ENCODE measurements at places on chromosomes 12 and 14.

DNA sequence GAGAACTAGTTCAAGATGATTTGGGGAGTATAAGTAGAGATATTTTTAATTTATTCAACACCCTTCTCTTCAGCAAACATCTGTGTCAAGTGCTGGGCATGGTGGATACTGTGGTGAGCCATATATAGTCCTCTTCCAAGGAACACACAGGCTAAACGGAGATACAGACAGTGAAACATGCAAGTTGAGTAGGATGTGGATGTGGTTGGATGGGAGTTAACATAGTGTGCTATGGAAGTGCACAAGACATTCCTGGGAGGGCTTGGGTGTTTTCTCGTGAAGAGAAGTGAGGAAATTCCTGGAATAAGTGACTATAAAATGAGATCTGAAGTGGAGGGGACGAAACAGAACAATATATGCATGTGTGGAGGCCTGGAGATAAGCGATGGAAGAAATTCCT, 181.1 kb upstream of the NPAS3 start:
- no peak for DNase-seq

DNA sequence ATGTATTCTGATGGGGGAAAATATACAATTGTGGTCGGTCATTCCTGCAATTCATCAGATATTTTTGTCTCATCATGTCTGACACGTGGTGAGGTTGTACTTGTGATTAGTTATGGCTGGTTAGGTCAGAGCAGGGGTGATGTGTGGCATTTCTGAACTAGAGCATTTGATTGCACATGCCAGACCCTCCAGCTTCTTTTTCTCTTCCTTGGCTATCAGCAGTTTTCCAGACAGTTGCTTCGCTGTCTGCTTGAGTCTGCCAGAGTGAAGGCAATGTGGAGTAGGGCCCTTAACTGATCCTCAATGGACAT, 25.9 kb downstream of the TMEM117 start:
- DNase-seq, result no peak

DNA sequence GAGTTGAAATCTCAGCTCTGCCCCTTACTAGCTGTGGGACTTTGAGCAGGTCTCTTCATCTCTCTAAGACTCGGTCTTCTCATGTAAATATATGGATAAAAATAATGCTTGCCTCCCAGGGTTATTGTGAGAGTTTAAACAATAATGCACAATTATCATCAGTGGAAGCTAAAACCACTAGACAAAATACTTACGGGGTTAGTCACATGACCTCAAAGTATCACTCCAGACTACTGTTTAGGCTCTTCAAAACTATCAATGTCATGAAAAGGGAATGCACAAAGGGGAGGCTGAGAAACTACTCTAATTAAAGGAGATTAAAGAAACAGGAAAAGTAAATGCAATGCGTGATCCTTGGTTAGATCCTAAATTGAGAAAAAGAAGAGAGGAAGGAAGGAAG, 24.5 kb upstream of the TSPAN11 start:
- DNase-seq, result peak; percentile 67

DNA sequence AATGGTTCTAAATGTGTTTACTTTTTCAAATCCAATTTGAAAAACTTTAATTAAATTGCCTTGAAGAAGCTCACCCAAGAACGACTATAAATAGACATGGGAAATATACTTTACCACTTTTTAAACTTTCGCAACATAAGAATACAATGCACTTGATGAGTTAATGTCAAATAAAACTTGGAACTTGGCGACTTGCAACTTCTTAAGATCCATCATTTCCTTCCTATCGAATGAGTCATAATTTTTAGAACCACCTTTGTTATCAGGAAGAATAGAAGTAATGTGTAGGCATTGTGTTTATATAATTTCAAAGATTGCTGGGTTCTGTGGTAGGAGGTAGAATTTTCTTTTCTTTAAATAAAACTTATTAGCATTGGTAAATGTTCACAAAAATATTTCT, 1417.4 kb upstream of the FLRT2 start:
- no peak for DNase-seq

DNA sequence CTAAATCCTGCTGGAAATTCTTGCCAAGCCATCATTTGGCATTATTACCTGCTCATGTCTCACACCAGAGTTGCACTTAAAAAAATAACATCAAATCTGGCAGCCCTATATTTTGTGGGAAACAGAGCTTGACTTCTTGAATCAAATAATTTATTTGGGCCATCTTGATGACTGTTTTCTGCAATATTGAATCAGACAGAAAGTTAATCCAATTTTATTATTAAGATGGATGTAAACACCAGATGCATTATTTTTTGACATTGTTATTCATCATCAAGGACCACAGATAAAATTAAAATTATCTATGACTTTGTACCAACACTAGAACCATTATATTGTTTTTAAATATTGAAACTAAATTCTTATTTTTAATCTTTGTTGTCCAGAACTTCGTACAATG, 132.9 kb downstream of the PTPRR start:
- DNase-seq, result no peak

DNA sequence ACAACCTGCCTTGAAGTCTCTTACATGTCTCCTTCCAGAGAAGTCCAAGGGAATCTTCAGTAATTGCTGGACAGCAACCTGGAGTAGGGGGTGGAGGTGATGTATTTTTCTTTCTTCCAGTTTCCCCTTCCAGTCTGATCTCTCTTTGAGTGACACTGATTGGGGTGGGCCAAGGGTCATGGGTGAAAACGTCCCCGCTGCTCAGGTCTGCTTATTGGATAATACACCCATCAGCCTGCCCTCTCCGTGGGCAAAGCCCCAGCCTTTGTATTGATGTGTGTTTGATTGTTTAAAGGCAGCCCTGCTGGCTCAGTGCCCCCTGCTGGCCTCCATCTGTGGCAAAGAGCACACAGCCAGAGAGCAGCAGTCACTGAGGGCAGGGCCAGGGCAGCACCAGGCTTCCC, 35.7 kb upstream of the ATP2A2 start:
- no peak for DNase-seq

DNA sequence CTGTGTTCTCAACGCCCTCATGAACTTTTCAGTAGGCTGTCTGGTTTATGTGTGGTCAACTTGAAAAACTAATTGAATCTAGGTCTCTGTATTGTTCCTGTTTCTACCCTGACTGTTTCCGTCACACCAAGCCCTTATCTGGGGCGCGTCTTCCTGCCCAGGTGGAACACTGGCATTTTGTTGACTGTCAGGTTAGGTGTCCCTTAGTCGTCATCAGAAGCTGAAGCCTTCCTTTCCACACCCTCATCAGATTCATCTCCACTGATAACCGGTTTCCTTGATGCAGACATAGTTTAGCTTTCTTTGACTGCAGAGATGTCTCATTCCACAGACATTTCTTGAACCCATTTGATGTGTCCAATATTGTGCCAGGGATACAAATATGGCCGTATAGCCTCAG, 96.5 kb downstream of the DUSP16 start:
- no peak for DNase-seq

- DNase-seq, result no peak
Observed at GRCh38 chr14:75294649-75295033, 16.0 kb downstream of the FOS start.

- DNase-seq, result no peak
Observed at GRCh38 chr12:28065374-28065773, 92.8 kb upstream of the PTHLH start.

DNA sequence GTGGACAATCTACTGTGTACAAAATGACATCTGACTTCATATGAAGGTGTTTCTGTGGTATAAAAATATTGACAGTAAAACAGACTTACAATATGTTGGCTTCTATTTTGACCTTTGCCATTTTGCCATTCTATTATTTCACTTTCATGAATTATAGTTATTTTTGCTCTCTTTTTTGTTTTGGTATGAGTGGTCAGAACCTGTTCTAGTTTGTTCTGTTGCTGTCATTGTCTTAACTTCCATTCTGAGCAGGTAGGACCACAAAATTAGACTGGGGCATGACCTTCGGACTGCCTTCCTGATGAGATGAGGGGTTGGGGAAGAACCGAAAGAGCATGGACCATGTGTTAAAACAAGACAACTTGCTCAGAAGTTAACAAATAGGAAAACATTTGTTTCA, 36.5 kb upstream of the IFNG-AS1 start:
- no peak for DNase-seq

DNA sequence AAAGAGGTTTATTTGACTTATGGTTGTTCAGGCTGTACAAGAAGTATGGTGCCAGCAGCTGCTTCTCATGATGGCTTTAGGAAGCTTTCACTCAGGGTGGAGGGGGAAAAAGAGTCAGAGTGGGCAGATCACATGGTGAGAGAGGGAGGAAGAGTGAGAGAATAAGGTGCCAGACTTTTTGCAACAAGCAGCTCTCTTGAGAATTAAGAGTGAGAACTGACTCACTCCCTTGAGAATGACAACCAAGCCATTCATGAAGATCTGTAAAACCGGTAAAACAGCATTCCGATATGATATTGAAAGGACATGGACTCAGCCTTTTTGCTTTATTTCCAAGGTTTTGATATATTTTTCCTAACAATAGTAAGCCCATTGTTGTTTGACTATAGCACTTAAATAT, 501.2 kb downstream of the GALC start:
- no peak for DNase-seq

GRCh38 chr14:37497422-37497821, 97.6 kb downstream of the FOXA1 start:
- no peak for DNase-seq

- no peak for DNase-seq
Observed at GRCh38 chr14:89167705-89168104, 249.3 kb downstream of the FOXN3 start.

DNA sequence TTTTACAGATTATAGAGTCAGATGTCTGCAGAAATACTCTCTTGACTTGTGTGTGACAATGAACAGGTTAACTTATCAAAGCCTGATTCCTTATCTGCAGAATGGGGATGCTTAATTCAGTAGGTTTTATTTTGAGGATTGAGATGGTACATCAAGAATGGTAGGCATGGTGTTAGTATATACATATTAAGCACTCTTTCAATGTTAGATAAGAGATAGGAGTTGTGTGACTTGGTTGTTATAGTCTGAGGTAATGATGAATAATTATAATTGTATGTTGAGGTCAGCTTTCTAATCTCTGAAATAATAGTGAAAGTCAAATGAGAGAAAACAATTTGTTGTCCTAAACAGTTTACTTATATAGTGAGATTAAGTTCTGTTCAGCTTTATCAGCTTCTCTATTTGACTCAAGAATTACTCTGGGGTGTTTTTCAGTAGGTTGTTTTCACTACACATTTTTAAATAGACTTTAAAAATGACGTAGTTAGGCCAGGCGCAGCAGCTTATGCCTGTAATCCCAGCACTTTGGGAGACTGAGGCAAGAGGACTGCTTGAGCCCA, 11.9 kb downstream of the PALS1 start:
- DNase-seq, result no peak

GRCh38 chr14:95516554-95517181, at the start of gene SYNE3:
SYNE3 (minus strand) TSS chr14:95516650; CDS start chr14:95475821, 40,829 bp downstream.
- no peak for DNase-seq

- no peak for DNase-seq
Observed at GRCh38 chr12:75944097-75944904, 87.3 kb downstream of the PHLDA1 start.

GRCh38 chr12:108732489-108733229, 1.3 kb upstream of the CORO1C start:
- no peak for DNase-seq

GRCh38 chr12:98354520-98355035, 160.8 kb upstream of the TMPO start:
- no peak for DNase-seq

- DNase-seq, result no peak
Observed at GRCh38 chr14:53670701-53671100, 285.9 kb downstream of the BMP4 start.

DNA sequence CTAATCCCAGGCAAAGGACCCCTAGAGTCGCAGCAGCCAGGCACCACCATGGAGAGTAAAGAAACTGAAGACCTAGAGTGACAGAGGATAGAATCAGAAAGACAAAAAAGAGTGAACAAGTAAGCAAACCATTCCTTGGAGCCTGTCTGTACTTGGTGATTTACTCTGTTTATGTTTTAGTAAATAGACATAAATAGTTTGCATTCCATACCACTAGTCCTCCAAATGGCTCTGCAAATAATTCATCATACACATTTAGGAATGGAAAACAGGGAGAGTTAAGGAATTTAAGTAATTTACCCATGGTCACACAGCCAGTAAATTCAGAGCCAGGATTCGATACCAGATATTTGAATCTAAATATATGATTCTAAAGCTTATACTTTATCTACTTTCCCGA, 2.8 kb downstream of the OLR1 start:
- DNase-seq, result peak; percentile 77

- DNase-seq, result no peak
Observed at GRCh38 chr12:102067574-102068258, 5.9 kb upstream of the WASHC3 start.

- DNase-seq, result no peak
Observed at GRCh38 chr12:55495490-55495889, 3.3 kb downstream of the OR6C68 start.

GRCh38 chr12:2098852-2099251, 46.1 kb downstream of the CACNA1C start:
- DNase-seq, result no peak

DNA sequence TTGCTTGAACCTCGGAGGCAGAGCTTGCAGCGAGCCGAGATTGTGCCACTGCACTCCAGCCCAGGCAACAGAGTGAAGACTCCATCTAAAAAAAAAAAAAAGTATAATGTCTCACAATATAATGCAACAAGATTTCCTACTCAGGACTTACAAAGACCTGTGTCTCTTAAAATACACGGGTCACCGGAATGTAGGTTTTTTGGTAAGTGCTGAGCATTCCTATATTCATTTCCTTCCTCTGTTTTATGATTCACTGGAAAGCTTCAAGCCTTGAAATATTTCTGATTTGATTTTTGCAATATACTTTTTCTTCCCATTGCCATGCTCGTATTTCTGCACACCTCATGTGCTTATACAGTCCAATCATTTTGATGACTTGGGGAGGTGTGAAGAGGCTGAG, 245.8 kb downstream of the FBXL14 start:
- DNase-seq, result no peak

GRCh38 chr14:45426685-45427282, 173.8 kb upstream of the MIS18BP1 start:
- peak; percentile 27 for DNase-seq

GRCh38 chr12:43883748-43884147, 47.9 kb downstream of the TMEM117 start:
- DNase-seq, result no peak

- peak; percentile 84 for DNase-seq
Observed at GRCh38 chr14:103624860-103625259, 4.2 kb upstream of the KLC1 start.

GRCh38 chr12:12405882-12406281, 49.0 kb downstream of the BORCS5 start:
- no peak for DNase-seq

GRCh38 chr12:49622501-49623141, 740 bp upstream of the PRPF40B start:
- DNase-seq, result no peak

GRCh38 chr12:6328945-6329702, 12.8 kb downstream of the TNFRSF1A start:
- DNase-seq, result no peak

DNA sequence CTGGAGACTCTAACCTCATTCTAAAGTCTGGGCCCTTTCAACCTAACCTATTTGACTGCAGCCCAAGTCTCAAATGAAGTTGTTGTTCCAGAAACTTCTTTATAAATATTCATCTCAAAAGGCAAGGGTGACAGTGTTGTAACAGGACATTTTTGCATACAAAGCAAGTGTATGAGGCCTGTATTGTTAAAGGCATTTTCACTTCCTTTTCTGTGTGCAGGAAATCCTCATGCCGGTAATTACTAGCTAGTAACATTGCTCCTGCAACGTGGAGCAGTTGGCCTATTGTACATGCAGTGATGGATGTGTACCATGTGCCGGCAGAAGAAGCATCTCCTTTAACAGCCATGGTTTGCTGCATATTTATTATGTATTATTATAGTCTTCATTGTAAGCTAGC, 156.5 kb upstream of the RMST start:
- DNase-seq, result no peak
